ENCODE measurements at places on chromosomes 1 and 21.
A peak's percentile ranks its signal among the peaks of the same experiment; 100 is the strongest.

DNA sequence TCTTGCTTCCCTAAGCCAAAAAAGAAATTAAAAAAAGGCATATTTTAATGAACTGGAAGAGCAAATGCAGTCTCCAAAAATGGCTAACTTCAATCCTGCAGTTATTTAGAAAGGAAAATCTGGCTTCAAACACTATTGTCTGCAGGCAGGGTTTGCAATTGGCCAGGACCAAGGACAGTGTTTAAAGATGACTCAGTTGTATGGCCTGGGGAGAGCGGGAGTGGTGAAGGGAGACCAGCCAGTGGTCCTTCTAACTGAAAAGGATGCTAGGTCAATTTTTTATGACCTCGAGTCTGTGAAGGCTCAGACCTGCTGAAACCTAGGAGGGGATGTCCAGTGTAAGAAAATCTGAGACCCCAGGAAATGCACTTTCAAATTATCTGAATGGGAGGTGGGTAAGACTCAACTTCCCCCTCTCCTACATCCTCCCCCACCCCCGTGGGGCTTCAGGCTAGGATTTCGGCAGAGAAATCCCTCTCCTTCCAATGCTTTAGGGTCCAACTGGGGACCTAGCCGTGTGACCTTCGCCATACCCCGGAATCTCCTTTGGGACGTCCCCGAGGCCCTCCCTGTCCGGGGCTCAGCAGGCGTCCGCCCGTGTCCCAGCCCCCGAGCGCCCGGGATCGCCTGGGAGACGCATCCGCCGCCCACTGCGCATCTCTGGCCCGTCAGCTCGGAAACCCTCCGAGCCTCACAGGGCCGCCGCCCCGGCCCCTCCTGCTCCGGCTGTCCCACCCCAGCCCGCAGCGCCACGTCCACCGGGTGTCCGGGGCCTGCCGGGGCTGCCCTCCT lies 602 bp upstream of the RIMKLA start:
- no peak for DNase-seq

- DNase-seq, result no peak
Measured at GRCh38 chr1:235552146-235552716, 48.0 kb upstream of the B3GALNT2 start.

- DNase-seq, result no peak
Measured at GRCh38 chr1:241717975-241718374, 65.9 kb downstream of the WDR64 start.

DNA sequence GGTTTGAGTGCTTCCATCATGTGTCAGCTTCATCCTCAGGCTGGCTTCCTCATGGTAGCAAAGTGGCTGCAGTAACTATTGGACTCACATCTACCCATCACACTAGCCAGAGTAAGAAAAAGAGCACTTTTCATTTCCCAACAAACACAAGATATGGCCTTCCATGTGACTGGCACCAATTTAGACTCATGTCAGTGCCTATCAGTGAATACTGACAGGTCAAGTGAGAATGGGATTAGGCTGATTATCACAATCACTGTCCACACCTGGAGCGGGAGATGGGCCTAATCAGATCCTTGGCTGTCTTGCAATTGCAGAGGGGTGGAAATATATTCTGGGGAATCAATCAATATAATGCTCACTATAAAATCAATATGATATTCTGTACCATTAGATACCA lies 2.9 kb upstream of the RABGAP1L start:
- no peak for DNase-seq

GRCh38 chr21:18204931-18205330 lies 39.7 kb upstream of the CHODL start:
- DNase-seq, result no peak

DNA sequence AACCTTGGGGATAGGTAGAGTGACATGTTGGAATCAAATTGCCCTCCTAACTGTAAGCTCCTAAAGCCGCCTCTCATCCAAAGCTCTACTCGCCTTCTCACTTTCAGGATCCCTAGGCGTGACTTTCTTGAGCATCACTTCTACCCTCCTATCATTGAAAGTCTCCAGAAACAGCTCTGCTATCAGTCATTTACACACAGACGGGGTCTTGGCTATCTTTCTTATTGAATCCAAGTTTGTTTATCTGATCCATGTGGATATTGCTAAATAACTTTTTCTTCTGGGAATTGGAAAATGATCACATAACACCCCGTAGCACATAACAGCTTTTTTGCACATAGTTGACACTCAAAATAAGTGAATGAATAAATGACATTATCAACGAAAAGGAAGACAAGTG lies 216.4 kb upstream of the KIAA0040 start:
- DNase-seq, result no peak

DNA sequence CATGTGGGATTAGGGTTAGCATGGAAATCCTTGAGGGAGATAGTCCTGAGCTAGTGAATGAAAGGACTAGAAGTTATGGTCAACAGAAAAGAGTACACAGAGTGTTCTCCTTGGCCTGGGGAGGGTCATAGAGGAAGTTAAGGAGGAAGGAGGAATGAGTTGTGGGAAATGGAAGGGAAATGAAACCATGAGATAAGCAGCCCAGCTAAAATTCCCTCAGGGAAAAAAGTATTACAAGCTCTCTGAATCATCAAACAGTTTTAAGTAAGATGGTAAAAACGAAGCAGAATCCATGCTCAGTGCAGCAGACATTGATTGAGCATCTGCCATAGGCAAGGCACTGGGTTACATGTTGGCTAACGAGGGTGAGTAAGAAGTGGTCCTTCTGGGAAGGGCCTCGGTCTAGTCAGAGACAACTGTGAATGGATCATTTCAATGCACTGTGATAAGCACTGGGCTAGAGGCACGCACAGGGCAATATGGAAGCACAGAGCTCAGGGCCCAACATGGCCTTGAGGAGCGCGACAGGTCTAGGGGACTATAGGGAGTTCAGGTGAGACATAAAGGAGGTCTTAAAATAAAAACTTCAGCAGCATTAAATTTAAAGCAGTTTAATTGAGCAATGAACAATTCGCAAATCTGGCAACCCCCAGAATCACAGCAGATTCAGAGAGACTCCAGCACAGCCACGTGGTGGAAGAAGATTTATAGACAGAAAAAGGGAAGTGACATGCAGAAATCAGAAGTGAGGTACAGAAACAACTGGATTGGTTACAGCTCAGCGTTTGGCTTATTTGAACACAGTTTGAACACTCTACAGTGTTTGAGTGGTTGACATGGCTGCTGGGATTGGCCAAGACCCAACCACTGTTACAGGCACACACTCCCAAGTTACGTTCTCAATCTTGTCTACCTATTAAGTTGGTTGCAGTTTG lies 219.5 kb downstream of the HLX start:
- no peak for DNase-seq

DNA sequence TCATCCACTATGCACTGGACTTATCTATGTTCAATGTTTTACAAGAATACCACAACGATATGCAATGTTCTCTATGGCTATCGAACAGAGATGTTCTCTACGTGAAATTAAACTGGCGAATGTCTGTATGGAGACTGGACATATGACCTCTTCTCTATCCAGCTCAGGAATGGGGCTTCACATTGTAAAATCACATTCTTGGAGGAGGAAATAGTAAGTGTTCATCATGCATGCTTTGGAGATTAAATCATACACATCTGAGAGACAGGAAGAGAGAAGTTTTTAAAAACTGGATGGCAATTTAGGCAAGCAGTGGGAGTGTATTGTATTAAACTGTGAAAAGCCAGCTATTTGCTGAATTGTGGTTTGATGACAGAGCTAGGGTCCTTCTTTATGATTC lies 47.9 kb upstream of the RGL1 start:
- peak; percentile 63 for DNase-seq

GRCh38 chr1:201816309-201816854 lies 12.6 kb upstream of the IPO9 start:
- DNase-seq, result no peak

GRCh38 chr1:3522564-3523265 lies 68.2 kb downstream of the ARHGEF16 start:
- peak; percentile 82 for DNase-seq

DNA sequence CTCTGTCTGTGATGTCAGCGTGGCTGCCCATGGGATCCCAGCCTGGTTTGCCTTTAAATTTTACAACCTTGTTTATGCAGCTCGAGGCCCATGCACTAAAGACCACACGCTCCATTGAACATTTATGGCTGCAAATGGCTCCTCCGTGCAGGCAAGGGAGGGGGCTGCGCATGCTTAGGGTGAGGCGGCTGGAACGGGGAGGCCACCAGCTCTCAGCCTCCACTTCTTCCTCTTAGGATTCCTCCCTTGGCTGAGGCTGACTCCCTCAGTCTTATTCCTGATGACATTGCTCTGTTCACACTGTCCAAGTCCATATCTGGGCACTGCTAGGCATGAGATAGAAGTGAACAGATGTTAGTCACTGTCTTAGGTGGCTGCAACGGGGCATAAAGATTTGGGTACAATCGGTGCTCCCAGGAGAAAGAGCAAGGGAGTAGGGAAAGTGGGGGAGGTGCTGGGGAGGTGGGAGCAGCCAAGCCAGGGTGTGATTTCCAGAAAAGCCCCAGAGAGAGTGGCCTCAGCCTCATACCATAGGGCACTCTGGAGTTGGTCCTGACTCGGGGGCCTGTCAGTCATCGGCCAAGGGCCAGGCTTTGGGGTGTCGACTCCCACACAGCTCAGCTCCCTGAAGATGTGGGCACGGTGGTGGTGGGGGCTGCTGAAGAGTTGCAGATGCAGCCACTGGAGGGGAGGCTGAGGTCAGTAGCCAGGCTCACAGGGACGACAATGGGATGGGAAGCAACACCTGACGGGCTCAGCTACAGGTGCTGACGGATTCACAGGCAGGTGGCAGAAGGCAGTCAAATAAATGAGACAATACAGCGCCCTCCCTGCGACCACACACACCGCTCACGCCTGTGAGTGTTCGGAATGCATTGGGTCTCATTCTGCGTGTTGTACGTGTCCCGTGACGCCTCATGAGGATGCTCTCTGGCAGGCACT lies 37.3 kb upstream of the ACTL8 start:
- DNase-seq, result no peak

DNA sequence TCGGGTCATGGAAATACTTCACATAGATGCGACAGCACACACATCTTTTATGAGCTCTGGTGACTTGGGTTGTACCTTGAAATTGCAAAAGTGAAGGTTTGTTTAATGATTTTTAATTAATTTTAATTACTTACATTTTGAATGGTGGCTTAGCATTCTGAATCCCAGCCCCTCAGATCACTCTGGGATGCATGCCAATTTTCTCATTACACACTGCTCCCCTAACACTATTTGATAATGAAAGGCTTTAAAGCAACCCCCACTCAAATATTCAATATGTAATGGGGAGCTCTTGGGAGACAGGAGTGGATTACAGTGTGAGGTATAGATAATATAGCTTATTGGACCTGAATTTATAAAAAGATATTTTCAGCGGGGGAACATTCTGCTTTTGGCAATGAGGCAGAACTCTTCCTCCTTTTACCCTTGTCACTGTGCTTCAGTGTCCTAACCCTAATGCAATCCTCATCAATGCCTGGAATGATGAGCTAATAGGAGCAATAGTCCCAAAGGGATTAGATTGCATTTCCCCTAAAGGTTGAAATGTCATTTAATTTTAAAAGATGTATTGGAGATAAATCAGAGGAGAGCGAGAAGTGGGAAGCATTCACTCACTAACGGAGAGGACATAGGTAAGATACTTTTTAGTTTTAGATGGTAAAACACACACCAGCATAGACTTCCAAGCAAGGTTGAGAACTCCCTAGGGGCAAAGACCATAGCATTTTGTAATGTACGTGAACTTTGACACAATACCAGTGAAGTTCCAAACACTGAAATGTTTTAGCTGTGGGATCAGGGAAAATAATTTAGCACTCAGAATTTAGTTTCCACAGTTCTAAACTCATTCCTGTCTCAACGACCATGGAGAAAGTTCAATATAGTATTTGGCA lies 384.1 kb upstream of the PLXNA2 start:
- DNase-seq, result no peak

DNA sequence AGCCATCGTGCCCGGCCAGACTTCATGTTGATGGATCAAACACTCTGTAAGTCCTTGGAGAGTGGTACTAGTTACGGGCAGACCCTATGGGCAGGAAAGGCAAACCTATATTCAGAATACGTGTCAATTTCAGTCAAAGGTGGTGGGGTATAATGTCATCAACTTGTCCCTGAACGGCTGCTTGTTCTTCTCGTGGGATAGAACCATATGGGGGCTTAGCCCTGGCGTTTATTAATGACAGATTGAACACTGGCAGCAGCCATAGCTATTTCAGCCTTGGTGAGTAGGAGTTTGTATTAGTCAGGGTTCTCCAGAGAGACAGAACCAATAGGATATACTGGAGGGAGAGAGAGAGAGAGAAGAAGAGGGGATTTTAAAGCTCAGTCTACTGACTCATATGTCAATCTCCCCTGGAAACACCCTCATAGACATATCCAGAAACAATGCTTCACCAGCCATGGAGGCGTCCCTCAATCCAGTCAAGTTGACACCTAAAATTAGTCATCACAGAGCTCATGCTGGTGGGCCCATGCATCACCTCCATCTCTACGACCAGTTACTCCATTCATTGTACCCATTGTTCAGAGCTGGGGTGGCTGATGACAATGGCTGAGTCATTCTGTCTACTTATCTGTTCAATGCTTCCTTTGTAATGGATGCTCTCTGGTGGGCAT lies 16.1 kb upstream of the AQP10 start:
- DNase-seq, result no peak

DNA sequence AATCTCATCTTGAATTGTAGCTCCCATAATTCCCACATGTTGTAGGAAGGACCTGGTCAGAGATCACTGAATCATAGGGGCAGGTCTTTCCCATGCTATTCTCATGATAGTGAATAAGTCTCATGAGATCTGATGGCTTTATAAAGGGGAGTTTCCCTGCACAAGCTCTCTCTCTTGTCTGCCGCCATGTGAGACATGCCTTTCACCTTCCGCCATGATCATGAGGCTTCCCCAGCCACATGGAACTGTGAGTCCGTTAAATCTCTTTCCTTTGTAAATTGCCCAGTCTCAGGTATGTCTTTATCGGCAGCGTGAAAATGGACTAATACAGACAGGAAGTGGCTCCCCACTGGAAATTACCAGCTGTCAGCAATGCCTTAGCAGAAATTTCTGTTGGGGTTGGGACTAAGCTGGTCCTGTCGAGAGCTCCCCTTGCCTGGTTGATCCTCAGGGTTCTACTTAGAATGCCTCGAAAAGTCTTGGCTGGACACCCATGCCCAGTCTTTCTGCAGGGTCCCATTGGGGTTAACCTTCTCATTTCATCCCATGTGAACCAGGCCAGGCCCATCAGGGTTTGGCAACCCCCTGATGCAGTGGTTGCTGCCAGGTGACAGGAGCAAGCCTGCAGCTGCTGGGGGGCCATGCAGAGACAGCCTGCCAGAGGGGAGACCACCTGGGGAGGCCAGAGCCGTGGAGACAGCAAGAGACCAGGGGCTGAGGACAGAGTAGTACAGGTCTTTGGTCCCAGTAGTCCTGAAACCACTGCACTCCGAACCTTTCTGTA lies 2.8 kb upstream of the ABCG1 start:
- DNase-seq, result no peak

GRCh38 chr21:33490991-33491372 lies 534 bp downstream of the DNAJC28 start:
- no peak for DNase-seq

DNA sequence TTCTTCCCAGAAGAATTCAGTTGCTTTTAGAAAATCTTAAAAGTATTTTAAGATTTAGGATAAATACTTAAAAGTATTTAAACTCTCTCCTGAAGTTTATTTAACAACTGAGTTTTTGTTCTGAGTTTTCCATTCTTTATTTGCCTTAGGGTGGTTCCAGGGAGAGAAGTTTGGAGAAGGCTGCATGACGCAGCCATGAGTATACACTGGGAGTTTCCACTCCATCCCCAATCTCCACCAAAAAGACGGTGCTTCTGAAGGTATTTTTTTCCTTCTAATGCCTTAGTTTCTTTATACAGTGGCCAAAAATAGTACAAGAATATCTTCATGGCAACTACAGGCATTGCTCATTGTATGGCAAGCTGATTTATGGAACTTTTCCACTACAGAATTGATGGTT lies 122.7 kb downstream of the ST6GALNAC5 start:
- DNase-seq, result no peak
